ENCODE measurements at places on chromosomes 1 and 21.

GRCh38 chr1:200115532-200115931 lies 88.0 kb downstream of the NR5A2 start:
- no peak for DNase-seq

DNA sequence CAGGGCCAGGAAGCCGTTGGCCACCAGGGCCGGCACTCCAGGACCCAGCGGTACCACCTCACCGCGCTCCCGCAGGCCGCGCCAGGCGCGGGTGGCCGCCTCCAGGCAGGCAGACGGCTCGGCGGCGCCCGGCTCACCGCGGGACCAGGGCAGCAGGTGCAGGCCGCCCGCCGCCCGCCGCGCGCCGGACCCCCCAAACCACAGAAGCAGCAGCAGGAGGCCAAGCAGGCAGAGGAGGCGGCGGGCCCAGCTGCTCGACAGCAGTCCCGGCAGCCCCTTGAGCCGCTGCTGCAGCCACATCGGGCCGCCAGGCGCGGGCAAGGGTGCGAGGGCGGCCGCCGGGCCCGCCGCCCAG lies 312 bp downstream of the KIAA2013 start:
- DNase-seq: no peak

- DNase-seq: no peak
These were observed 10.3 kb upstream of the TEDDM1 start for GRCh38 chr1:182410620-182411273.

GRCh38 chr1:156584813-156585212 lies 5.3 kb downstream of the TTC24 start:
- DNase-seq: no peak

- no peak for DNase-seq
These were observed 93.3 kb upstream of the ATP1A1 start for GRCh38 chr1:116279715-116280114.

All from CD4-positive, alpha-beta T cell treated with Interleukin-2 at 100 ng/mL for 4 hours (primary cell).